Activated CD8-positive, alpha-beta T cell treated with anti-CD3 and anti-CD28 coated beads for 36 hours (primary cell): ENCODE measurements at places on chromosomes 13 and 19. TPM values are rescaled to one million over a fixed set of nuclear protein-coding genes. Genes with fewer than 3 reads are reported as not detected.

DNA sequence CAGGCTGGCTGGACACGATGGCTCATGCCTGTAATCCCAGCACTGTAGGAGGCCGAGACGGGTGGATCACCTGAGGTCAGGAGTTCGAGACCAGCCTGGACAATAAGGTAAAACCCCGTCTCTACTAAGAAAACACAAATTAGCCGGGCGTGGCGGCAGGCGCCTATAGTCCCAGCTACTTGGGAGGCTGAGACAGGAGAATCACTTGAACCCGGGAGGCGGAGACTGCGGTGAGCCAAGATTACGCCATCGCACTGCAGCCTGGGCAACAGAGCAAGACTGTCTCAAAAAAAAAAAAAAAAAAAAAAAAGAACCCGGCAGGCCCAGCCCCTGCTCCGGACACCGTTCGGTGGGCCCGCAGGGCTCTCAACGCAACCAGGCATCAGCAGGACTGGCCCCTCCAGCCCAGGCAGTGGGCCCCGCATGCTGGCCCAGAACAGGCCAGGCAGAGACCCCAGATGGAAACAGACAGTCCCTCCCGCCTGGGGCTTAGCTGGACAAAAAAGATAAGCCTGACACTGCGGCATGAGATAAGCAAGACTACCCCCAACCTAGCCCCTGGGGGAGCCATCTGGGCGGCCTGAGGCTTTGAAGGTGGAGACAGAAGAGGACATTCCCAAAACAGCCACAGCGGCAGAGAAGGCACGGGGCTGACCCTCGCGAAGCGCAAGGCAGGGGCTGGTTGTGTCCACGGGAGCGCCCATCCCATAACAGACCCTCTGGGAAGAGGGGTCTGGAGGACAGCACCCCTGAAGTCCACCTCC lies 11.6 kb downstream of the REXO1 start:
- no peak overlapping the region for H3K27ac ChIP-seq
- no peak for DNase-seq
- H3K36me3 ChIP-seq: peaks cover 2% of the 10 kb centered on the region
- H3K4me1 ChIP-seq: peaks cover 17% of the 10 kb centered on the region

The LRRC63 gene
- total RNA-seq: 0.59 TPM

DNA sequence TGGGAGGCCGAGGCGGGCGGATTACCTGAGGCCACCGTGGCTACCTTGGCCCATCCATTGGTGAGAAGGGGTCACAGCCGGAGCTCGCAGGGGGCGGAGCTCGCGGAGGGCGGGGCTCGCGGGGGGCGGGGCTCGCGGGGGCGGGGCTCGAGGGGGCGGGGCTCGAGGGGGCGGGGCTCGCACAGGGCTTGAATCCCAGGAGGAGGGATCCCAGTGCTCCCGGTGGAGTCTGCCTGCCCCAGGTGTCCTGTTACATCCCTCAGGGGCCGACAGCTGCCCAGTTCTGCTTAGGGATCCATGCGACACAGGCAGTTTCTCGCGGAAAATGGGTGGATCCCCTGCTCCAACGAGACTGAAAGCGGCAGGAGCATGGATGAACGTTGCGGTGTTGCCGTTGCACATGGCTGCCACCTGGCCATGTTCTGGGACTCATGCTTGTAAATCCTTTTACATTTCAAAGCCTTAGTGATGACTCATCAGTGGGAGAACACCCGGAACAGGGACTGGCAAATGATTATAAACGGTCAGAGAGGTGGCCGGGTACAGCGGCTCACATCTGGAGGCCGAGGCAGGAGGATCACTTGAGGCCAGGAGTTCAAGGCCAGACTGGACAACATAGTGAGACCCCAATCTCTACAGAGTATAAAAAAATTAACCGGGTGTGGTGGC lies 25.1 kb downstream of the TMPRSS9 start:
- no peak overlapping the region for H3K4me3 ChIP-seq
- DNase-seq: no peak

DNA sequence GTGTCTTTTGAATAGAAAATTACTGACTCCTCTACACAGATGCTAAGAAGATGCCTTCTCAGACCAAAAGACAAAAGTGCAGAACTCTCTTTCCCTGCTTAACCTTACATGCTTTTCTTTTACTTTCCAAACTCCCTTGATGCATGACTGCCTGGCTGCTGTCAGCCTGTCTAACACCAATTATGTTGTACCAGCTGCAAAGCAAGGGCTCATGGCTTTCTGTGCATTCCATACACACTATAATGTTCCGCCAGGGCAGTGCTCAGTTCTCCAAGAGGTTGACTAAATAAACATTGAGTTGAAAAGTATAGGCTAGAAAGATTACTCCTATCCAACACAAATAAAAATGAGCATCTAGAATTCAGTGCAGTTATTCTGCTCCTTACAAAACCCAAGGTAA lies 330.4 kb upstream of the NBEA start:
- no peak for DNase-seq
- H3K36me3 ChIP-seq: no peaks in the 10 kb centered on the region
- no peak overlapping the region for H3K4me3 ChIP-seq

GRCh38 chr19:19061506-19061905 lies 2.3 kb upstream of the SLC25A42 start:
- no peak overlapping the region for H3K4me3 ChIP-seq
- peaks cover 6% of the 10 kb centered on the region for H3K36me3 ChIP-seq
- no peaks in the 10 kb centered on the region for H3K27me3 ChIP-seq
- no peak overlapping the region for H3K27ac ChIP-seq
- no peak for DNase-seq
- peaks cover 21% of the 10 kb centered on the region for H3K4me1 ChIP-seq
